ENCODE measurements at places on chromosomes 12 and 14. TPM values are rescaled to one million over a fixed set of nuclear protein-coding genes. Genes with fewer than 3 reads are reported as not detected.

The SLC6A13 gene
- total RNA-seq, result not detected

The IAPP gene
- total RNA-seq, result not detected

The AMIGO2 gene
- total RNA-seq, result 29.9 TPM

DNA sequence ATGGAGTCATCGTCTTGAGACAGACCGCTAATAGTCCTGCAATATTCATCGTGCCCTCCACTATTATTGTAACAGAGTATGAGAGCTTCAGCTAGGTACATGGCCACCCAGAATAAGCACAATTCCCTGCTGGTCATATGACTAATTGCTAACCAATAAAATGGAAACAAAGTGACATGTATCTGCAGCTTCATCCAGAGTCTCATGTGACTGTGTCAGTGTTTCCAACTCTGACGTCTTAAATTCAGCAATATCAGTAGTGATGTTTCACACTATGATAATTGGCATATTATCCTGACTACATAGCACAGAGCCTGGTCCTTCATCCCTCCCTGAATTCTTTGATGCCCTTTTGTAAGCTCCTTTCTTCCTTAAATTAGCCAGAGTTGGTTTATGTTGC is 167.4 kb downstream of the RPS29 start:
- no peaks in the 10 kb centered on the region for H3K36me3 ChIP-seq
- H3K27ac ChIP-seq, result no peak overlapping the region
- H3K27me3 ChIP-seq, result peaks cover 8% of the 10 kb centered on the region
- H3K4me1 ChIP-seq, result no peaks in the 10 kb centered on the region
- DNase-seq, result no peak

DNA sequence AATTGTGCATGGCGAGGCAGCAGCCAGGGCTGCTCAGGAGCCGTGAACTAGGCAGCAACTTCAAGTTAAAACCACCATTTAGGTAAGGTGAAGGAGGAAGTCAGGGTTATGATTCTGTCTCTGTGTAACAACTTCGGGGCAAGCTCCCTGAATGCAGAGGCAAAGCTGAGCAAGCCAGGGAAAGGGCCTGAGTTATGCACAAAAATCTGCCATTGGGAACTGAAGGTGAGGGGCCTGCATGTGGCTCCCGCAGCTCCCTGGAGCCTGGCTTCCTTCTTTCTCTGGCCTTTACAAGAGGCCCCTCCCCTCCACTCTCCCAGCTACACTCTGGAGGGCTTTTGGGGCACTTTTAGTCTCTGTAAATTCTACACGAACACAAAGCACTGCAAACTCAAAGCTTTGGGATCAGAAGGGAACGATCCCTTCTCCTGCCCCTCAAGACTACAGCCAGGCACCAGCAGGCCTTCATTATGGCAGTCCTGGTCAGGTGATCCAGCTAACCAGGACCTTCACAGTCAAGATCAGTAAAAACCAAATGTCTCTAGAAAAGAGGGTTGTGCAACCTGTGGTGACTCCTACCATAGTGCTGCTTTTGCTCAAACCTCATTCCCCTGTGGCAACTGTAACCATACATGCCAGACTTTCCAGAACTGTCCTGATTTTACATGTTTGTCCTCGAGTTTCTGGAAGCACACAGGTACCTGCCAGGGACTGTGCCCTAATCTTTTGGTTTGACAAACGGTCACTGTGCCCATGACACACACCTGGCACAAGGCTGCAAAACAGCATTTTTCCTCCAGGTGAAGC is 67.2 kb upstream of the PTGR2 start:
- H3K4me1 ChIP-seq, result peaks cover 33% of the 10 kb centered on the region
- H3K36me3 ChIP-seq, result no peaks in the 10 kb centered on the region
- no peaks in the 10 kb centered on the region for H3K27me3 ChIP-seq
- peak overlapping the region; percentile 99 for H3K27ac ChIP-seq

DNA sequence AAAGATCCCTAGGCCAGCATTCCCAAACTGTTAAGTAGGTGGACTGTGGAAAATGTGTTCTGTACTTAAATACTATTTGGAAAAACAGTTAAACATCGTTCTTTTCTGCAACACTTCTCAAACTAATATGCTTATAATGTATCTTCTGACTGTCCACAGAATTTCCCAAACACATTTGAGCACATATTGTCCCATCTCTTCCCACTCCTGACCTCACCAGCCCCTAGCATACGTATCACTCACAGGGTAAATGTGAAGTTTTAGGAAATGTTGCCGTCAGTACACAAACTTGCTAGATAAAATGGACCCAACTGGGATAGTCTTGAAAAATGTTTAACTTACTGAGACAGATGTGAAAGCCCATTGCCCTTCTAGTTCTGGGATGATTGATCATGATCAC is 27.7 kb downstream of the ARID2 start:
- no peaks in the 10 kb centered on the region for H3K27me3 ChIP-seq
- H3K4me1 ChIP-seq, result no peaks in the 10 kb centered on the region
- no peak overlapping the region for H3K27ac ChIP-seq
- no peak for DNase-seq
- no peak overlapping the region for H3K4me3 ChIP-seq

DNA sequence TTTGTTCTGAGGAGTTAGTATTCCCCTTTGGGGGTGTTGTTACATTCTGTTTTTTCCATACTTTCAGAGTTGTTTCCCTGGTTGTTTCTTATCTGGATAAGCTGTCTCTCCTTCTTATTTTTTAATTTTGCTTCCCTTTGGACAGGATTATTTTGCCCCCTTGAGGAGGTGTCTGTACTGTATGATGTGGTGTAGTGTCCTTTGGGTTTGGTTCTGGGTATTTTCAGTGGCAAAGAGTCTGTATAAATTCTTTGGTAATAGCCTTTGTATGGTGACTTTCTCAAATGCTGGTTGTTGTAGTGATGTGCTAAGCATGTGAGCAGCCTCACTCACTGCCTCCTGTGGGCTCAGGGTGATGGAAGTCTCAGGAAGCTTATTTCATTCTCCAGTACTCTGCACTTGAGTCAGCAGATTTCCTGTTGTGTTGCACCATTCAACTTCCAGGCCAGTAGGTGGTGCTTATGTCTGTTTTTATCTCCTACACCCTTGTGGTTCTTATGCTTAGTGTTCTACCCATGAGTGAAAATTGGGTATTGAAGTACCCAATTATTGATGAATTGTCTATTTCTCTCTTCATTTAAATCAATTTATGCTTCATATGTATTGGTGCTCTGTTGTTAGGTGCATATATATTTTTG is 103.3 kb upstream of the PMCH start:
- no peak overlapping the region for H3K4me3 ChIP-seq
- H3K27me3 ChIP-seq, result no peaks in the 10 kb centered on the region
- no peaks in the 10 kb centered on the region for H3K36me3 ChIP-seq
- H3K4me1 ChIP-seq, result peaks cover 9% of the 10 kb centered on the region
- DNase-seq, result peak; percentile 59
- H3K27ac ChIP-seq, result no peak overlapping the region

GRCh38 chr14:55951341-55952206 is 166.6 kb upstream of the PELI2 start:
- H3K4me1 ChIP-seq, result no peaks in the 10 kb centered on the region
- H3K27me3 ChIP-seq, result no peaks in the 10 kb centered on the region
- DNase-seq, result no peak
- H3K4me3 ChIP-seq, result no peak overlapping the region
- no peak overlapping the region for H3K27ac ChIP-seq

- peaks cover 40% of the 10 kb centered on the region for H3K4me1 ChIP-seq
- H3K4me3 ChIP-seq, result peak overlapping the region; percentile 83
- DNase-seq, result peak; percentile 72
- no peaks in the 10 kb centered on the region for H3K27me3 ChIP-seq
- peak overlapping the region; percentile 88 for H3K27ac ChIP-seq
Measured at GRCh38 chr12:77940567-77940966, 109.9 kb downstream of the NAV3 start.
